ENCODE measurements at places on chromosomes 3 and 15. TPM values are rescaled to one million over a fixed set of nuclear protein-coding genes. Genes with fewer than 3 reads are reported as not detected.

- DNase-seq, result no peak
Observed at GRCh38 chr3:157373783-157374182, 62.9 kb upstream of the PTX3 start.

DNA sequence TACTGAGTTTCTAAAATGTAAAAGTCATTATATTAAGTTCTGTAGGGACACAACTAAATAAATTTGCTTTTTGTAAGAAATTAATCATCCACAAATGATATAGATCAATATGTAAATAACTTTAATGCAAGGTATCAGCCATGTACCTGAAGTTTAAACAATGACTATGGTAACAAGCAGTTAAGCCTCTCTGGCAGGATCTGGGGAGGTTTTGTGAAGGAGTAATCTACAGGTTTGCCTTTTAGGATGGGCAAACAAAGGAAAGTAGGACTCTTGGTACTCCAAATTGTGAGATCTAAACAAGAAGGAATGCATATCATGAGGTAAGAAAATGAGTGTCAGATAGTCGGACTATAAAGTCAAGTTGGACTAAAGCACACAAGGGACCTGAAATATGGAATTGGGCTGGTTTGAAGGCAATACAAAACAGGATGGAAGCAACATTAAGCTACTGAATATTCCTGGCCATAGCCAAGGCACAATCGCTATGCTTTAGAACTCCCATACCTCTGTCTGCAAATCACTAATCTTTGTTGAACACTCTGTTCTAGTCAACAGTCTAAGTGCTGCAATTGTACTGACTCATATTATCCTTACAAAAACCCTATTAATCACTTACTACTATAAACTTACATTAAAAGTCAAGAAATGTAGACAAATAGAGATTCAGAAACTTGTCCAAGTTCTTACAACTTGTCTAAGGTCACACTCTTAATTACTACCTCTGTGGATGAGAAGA lies 412.8 kb downstream of the DIPK2A start:
- DNase-seq, result no peak

GRCh38 chr3:107690522-107691138 lies 167.9 kb downstream of the BBX start:
- DNase-seq, result no peak

The CX3CR1 gene
- total RNA-seq, result 5.6 TPM

The P2RY1 gene
- total RNA-seq, result 23.7 TPM

The PRSS50 gene
- 0.26 TPM for total RNA-seq

The CP gene
- total RNA-seq, result 1.9 TPM

The TTLL3 gene
- total RNA-seq, result 63.3 TPM

Measured in urinary bladder (tissue), 4 donors.